Neural crest cell (in vitro differentiated cells): ENCODE measurements at places on chromosomes 11 and 22. TPM values are rescaled to one million over a fixed set of nuclear protein-coding genes. Genes with fewer than 3 reads are reported as not detected.

DNA sequence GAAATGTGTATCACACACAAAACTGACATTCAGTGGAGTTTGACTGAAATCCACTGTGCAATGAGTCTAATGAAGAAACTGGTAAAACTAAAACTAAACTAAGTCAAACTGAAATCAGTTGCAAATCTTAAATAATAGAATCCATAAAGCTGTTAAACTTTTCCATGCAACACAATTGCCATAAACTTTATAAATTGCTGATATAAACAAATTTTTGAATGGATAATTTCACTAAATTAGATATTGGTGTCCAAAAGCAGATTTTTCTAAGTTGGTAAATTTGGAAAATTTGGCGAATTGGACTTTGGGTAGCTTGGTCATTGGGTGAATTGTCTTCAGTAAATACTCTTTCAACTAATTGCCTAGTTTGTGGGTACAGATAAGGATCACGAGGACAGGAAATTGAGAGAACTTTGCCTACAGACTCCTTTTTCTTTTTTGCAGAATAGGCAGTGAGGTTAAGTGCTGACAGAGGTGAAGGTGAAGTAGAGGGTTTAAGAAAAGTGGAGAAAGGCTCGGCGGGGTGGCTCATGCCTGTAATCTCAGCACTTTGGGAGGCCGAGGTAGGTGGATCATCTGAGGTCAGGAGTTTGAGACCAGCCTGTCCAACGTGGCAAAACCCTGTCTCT, 12.8 kb downstream of the MRPL17 start:
- no peak for DNase-seq

- DNase-seq: no peak
These were observed 47.5 kb upstream of the PICALM start for GRCh38 chr11:86116386-86116726.

GRCh38 chr11:107337917-107338316, 119.7 kb downstream of the CWF19L2 start:
- DNase-seq: no peak

DNA sequence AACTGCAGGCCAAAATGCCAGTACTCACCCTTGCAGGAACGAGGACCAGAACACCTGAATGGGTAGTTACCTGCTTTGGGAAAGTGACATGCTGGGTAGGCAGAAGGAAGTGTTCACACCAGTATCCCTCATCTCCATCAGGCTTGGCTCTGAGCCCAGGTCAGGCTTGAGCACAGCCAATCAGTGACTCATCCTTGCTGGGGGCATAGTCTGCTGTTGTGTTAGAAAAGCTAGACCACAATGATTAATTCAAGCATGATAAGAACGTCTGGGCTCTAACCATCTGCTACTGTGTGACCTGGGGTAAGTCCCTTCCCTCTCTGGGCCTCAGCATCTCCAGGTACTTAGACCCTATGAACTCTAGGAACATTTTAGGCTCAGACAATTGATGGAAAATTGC, 450.4 kb downstream of the MIAT start:
- DNase-seq: no peak

The OR8D4 gene
- total RNA-seq: not detected in 2 replicates

The NAV2 gene
- total RNA-seq: 14.1 and 15.5 TPM in 2 replicates

GRCh38 chr22:26606611-26607010, 11.2 kb downstream of the CRYBB1 start:
- DNase-seq: no peak

DNA sequence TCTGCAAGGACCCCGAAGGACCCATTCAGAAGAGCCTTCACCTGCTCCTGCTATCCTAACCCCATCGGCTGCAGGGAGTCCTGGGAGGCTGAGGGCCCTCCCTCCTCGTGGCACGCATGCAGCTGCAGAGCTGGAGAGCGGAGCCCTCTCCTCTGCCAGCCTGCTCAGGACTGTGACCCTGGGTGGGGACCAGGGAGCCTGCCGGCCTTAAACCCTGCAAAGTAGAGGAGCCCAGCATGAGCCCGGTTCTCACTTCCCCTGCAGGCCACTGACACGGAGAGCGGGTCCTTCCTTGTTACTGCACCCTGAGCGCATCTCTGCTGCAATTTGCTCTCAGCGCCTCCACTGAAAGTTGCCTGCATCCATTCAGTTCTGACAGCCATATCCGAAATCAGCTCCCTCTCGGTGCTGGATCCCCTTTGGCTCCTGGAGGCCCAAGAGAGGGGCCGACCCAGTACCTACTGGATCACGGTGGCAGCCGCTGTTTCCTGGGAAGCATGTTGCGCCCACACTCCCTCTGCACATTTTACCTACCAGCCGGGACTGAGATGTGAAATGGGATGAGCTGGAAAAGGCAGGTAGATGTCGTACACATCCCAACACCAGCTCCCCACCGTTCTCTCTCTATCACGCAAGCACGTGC, 312.1 kb downstream of the NTM start:
- no peak for DNase-seq

- DNase-seq: no peak
These were observed 2.6 kb upstream of the VWCE start for GRCh38 chr11:61297746-61298145.

GRCh38 chr22:22086501-22087158, 104.0 kb upstream of the TOP3B start:
- DNase-seq: no peak

The MS4A6E gene
- not detected in 2 replicates for total RNA-seq

DNA sequence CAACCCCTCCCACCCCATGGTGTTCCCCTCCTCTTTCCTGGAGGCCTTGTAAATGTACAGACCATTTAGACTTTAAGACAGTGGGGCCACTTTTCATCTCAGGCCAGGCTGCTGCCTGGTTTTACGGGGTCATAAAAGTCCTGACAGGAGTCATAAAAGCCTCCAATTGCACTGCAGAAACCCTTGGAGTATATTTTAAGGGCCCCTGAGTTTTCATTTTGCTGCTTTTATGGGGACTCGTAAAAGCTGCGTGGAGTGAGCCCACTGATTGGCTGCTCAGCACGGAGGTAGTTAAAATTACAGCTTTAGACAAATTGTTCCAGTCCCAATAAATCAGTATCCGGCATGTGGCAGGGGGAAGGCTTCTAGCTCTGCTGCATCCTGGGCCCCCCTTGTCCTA, 627.6 kb downstream of the NTM start:
- no peak for DNase-seq

DNA sequence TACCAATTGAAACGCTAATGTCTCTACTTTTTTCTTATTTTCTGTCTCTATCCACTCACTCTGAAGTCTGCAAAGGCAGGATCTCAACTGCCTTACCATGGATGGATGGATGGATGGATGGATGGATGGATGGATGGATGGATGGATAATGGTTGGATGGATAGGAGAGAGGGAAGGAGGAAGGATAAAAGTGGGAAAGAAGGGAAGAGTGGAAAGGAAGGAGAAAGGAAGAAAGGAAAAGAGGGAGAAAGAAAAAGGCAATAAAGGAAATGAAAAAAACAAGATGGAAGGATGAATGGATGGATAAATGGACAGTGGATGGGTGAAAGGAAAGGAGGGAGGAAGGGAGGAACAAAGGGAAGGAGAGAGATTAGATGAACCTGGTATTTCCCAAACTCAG, 506.0 kb downstream of the MN1 start:
- no peak for DNase-seq

- no peak for DNase-seq
These were observed 233.0 kb upstream of the POU2AF2 start for GRCh38 chr11:111012491-111012890.

GRCh38 chr11:119148720-119149017, 183 bp upstream of the ABCG4 start:
- no peak for DNase-seq

DNA sequence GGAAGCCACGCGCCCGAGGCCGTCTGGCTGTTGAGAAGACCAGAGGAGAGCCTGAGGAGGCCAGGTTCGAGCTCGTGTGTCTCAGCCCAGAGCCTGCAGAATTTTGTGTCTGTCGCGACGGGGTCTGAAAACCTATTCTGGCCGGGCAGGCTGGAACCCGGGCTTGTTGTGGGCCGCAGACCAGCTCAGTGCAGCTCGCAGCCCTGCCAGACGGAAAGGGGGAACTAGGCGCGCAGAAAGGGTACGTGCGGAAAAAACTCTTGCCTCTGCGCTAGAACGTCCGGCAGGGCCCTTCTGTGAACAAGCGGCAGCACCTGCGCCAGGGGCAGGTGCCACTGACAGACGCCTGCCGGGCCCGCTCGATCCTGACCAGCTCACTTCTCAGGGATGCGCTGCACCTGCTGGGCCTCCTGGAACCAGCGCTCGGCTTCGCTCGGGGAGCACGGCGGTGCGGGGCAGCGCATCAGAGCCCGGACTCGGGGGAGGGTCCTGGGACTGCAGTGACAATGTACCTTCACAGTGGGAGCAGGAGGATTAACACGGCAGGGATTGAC, 409.3 kb downstream of the BRD1 start:
- no peak for DNase-seq

DNA sequence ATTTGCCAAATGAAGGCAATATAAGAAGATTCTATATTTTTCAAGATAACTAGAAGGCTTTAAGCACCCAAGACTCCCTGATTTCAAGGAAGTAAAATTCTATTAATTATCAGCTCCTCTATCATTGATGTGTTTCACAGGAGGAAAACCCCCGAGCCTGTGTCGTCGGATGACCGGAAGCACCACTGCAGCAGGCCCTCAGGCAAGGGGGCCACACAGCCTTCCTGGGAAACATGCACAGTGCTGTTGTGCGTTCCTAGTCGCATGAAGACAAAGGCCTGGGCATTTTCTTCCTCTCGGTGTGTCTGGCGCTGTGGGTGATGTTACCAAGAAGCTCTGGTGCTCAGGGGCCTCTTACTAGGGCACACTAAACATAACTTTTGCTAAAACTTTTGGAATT, 16.4 kb downstream of the CLTCL1 start:
- DNase-seq: no peak

DNA sequence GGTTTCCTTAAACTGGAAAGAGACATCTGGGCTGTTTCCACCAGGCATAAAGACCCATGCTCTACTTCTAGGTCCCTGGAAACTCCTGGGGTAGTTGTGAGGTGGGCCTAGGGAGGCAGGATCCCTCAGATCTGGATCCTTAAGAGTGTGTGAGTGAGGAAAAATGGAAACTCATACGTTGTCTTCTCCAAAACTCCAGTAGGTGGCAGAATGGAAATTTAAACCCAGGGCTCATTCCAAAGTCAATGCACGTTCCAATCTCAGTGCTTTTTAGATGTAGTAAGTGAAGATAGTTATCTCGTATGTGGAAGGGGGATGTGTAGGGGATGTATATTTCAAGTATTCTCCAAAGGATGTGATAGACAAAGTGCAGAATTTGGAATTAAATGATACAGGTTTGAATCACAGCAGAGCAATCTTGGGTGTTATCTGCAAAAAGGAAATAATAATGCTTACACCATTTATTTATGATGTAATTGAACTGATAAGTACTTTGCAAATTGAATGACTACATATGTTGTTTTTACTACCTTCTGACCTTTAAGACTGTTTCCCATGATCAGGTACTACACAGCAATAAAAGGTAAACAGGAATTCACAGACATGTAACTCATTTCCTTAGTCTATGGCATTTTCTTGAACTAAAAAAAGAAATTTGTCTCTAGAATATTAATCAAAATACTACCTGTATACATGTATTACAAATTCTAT, 13.1 kb upstream of the MMP1 start:
- peak; percentile 3 for DNase-seq

The LYVE1 gene
- 0.14 TPM in 1 of 2 replicates, not detected in the other for total RNA-seq

- no peak for DNase-seq
These were observed 2.0 kb upstream of the TCIRG1 start for GRCh38 chr11:68036717-68037239.

DNA sequence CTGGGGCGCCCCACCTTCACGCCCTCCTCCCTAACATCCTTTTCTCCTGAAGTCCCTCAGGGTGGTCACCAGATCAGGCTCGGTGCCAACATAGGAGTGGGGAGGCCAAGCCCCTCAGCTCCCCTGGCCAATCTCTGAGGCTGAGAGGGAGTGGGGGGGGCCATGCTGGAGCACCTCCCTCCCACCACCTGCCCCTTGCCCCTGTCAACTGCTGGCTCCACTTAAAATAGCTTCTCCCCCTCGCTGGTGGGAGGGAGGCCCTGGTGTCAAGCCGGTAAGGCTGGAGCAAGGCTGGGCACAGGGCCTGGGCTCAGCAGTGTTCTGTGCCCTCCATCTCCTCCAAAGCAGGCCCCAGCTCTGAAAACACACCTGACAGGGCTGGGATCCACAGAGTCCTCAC, 4.9 kb downstream of the PLXNB2 start:
- no peak for DNase-seq

DNA sequence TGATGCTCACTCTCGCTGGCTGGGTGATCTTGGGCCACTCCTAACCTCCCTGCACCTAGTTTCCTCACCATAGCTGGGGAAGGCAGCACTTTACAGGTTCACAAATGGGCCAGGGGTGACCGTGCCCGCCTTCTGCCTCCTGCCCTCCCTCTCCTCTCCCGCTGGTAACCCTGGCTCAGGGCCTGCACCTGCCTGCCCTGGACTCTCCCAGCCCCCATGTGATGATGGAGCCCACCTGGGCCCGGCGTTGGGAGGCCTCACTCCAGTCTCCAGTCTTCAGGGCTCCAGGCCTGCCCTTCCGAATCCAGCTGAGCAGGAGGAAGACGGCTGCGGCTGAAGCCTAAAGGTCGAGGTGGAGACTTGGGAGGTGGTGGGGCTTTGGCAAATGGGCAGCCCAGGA, 152.9 kb downstream of the CACNA1I start:
- no peak for DNase-seq

The SPA17 gene
- total RNA-seq: 18.2 and 19.1 TPM in 2 replicates

GRCh38 chr11:85062659-85063058, 564.5 kb downstream of the DLG2 start:
- DNase-seq: no peak

GRCh38 chr11:110759972-110760381, 47.7 kb upstream of the ARHGAP20 start:
- DNase-seq: no peak

The AQP11 gene
- total RNA-seq: 1.9 and 2.1 TPM in 2 replicates

DNA sequence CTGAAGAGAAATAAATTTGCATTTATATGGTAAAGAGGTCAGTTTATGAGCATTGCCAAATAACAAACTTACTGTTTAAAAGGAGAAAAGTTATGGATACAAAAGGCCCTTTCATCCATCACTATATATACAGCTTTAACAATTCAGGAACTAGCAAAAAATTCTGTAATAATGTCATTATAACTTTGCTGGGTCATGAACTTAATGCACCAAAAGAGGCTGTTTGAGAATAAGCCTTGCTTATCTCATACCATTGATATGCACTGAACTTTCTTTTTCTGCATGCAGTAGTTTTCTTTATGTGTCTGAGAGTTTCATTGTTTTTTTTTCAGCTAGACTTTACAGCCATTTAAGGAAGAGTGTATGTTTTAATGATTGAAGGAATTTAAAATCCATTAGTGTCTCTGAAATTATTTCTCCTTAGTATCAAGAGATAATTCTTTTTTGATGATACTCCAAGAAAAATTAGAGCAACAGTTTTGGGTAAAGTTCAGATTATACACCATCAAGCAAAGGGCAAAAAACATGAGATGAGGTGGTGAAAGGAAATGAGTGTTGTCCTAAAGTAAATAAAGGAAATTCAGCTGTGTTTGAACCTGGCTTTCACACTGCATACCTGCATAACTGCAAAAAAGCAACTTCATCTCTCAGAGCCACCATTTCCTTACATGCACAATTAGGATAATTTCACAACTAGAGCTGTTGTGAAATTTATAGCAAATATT, 188.2 kb upstream of the ANO3 start:
- DNase-seq: no peak

- no peak for DNase-seq
These were observed 70.4 kb downstream of the GGTLC2 start for GRCh38 chr22:22714600-22715335.

- DNase-seq: no peak
These were observed 43.4 kb upstream of the MICAL2 start for GRCh38 chr11:12066799-12067508.

The SCGB1D2 gene
- total RNA-seq: not detected in 2 replicates

The CTSW gene
- total RNA-seq: not detected in 2 replicates

The C11orf52 gene
- not detected in 2 replicates for total RNA-seq
